Left lobe of liver (tissue), 2 donors: ENCODE measurements at places on chromosomes 6 and 20. TPM values are rescaled to one million over a fixed set of nuclear protein-coding genes. Genes with fewer than 3 reads are reported as not detected.

- no peak for DNase-seq
Measured at GRCh38 chr6:124682751-124683150, 279.5 kb upstream of the RNF217 start.

DNA sequence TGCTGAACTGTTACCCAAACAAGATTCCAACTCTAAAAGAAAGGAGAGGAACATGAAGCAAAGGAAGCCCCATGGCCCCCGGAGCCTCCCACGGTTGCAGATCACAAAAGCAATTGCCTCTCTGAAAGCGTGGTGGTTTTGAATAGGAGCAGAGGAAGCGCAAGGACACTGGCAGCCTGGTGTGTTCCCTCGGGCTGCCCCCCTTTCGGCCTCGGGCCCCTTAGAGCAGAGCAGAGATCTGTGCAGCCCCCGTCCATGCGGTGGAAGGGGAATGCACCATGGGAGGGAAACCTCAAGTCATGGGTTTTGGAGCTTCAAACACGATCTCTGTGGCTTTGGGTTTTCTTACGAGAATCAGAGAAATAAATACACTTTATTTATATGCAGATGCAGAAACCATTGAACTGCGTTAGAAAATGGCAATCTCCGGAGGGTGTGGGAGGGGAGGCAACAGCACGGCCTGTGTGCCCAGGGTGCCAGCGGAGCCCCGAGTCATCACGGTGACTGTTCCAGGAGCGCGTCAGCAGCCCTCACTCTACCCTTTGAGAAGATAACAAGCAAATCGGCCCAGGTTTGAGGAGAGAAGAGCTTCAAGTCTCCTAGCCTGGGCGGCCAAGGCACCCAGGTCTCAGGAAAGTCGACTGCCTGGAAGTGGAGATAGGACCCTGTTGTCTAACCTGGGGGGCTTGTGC, 20.5 kb downstream of the FOXF2 start:
- DNase-seq, result no peak

Gene SIRPB2
- 0.50 TPM for total RNA-seq

DNA sequence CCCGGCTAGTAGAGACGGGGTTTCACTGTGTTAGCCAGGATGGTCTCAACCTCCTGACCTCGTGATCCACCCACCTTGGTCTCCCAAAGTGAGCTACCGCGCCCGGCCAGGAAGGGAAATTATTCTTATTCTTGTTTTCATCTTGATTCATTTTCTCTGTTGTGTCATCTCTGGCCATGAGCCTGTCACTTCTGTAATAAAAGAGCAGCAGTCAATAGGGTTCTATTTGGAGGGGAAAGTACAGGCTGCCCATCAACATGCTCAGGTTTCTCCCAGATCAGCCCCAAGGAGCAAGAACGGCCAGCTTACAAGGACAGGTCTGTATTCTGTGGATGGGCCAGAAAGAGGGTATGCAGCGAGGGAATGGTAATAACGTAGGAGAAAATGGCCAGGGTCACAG, 345.0 kb downstream of the PREX1 start:
- no peak for DNase-seq

Gene CFAP61
- not detected for total RNA-seq

- no peak for DNase-seq
Measured at GRCh38 chr20:39876976-39877635, 811.9 kb downstream of the MAFB start.

DNA sequence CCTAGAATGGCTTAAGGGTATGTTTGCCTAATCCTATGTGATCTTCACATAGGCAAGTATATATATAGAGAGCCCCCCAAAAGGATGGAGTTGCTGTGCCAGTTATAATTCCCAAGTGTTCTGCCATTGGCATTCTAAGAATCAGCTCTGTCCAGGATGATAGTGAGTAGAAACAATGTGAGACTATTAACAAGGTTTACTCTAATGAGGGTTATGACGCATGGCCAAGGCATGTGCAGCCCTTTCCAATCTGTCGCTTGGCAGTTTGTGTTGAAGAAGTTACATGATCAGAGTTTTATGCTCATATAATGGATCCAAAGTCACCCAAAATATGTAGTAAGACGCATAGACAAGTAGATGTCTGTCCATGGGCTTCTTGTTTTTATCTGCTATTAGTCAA, 33.6 kb downstream of the VGLL2 start:
- no peak for DNase-seq

DNA sequence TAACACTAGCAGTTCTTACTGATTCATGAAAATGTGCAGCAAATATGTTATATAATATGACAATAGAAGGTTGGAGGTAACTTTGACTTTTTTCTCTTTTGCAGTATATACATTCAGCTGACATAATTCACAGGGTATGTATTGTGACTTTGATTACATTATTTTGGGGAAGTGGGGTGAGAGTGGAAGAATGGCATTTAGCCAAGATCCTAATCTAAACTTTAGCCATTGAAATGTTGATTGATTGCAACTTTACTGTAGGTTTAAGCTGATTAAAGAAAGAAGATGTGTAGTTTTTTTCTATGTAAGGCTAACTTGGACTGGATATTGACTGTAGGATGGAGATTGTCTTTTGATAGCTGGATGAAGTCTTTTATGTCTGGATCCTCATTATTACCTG, 46.0 kb downstream of the MAPK14 start:
- no peak for DNase-seq

Gene IFT52
- total RNA-seq, result 4.4 TPM
